Fibroblast of upper back skin (primary cell): ENCODE measurements at places on chromosomes 13 and 19.
A peak's percentile ranks its signal among the peaks of the same experiment; 100 is the strongest.

- no peak for DNase-seq
Measured at GRCh38 chr19:7149956-7150705, 80.6 kb downstream of the ZNF557 start.

- DNase-seq, result no peak
Measured at GRCh38 chr13:26486550-26486949, 70.9 kb upstream of the WASF3 start.

- DNase-seq, result no peak
Measured at GRCh38 chr19:49718511-49718910, 27.6 kb downstream of the CPT1C start.

GRCh38 chr19:31214086-31214485, 135.2 kb downstream of the TSHZ3 start:
- peak; percentile 99 for DNase-seq

GRCh38 chr19:1765232-1765903, 12.1 kb downstream of the ONECUT3 start:
- no peak for DNase-seq

- DNase-seq, result peak; percentile 28
Measured at GRCh38 chr19:17234911-17235299, 8.9 kb downstream of the OCEL1 start.

- no peak for DNase-seq
Measured at GRCh38 chr13:71866335-71867130, 471 bp downstream of the DACH1 start.

- DNase-seq, result no peak
Measured at GRCh38 chr19:7978179-7978825, 27.1 kb downstream of the ELAVL1 start.

DNA sequence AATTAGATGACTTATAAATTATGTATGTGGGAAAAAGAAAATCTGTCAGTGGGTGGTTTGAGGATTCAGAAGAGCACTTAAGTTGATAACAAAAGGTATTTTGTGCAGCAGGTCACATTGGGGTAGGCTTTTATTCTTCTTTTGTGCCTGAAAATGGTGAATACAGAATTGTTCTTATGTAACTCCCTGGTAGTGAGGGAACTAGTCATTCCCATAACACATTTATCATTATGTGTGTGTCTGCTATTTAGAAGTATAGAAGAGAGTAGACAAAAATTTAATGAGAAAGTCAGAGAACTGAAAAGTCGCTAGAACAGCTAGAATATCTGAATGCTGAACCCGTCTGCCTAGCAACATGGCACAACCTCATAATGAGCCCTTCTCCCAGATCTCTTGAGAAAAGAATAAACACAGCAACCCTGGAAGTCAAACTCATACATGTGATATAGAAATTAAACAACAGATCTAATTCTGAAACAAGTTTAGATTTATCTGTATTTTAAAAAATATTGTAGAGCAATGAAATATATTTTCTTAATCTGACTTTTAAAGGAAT, 111.8 kb upstream of the EDNRB start:
- no peak for DNase-seq

DNA sequence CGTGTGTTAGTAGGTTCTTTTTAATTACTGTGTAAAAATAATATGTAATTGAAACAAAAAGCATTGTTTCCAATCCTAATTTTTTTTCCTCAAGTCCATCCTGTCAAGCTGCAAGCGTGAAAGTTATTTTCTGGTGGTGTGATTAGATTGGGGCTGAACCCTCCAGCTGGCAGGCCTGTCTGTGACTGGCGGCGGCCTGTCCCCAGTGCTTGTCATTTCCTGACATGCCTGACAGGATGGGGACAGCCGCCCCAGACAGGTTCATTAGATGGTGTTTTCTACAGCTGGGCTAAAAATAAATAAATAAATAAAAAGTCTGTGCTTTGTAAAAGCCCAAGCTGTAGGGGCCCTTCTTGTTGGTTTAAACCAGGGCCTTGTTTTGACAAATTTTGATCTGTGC, 53.7 kb upstream of the MAB21L1 start:
- DNase-seq, result no peak

DNA sequence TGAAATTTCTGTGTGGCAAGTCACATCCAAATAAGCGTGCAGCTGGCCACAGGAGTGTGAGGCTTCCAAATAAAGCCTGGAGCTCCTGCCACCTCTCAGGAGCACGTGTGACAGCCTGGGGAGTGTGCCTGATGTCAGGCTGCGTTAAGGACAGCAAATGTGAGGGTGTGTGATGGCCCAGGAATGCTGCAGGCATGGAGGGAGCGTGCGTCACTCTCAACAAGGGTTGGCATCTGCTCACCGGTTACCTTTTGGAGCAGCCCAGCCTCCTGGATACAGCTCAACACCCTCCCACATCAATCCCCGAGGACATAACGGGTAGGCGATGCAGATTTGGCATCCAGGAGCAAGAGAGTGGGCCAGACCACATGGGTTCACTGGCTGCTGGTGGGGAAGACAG, 19.0 kb downstream of the NUMBL start:
- no peak for DNase-seq

- DNase-seq, result peak; percentile 44
Measured at GRCh38 chr13:41621716-41622431, 164.5 kb downstream of the RGCC start.

DNA sequence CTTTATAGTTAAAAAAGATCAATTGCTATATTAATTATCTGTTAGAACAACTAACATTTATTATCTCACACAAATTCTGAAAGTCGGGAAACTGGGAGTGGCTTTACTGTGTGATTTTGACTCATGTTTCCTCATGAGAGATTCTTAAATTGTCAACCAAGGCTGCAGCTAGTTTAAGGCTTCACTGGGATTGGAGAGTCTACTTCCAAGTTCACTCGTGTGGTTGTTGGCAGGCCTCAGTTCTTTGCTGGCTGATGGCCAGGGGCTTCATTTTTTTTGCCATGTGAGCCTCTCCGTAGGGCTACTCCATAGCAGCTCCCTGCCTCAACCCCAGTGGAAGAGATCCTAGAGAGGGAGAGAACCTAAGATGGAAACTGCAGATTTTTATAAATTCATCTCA, 24.5 kb upstream of the LPAR6 start:
- peak; percentile 41 for DNase-seq
